ENCODE measurements at places on chromosomes 5 and 9.

DNA sequence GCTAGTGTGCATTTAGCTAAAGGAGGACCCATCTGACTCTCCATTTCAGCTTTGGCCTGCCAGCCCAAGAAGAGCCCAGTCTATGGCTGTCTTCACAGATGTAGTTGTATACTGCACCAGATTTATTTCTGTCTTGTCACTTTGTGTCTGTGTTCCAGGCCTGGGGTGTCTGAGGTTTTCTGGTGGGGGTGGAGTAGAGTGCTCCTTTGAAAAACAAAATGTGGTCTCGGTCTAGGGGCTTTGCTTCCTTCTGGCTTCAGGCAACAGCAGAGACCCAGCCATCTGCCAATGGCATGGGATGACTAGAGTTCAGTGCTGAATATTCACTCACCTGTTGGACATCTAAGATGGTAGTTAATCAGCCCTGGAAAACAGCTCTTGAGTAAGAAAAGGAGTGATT lies 10.9 kb downstream of the IGIP start:
- no peak for DNase-seq

DNA sequence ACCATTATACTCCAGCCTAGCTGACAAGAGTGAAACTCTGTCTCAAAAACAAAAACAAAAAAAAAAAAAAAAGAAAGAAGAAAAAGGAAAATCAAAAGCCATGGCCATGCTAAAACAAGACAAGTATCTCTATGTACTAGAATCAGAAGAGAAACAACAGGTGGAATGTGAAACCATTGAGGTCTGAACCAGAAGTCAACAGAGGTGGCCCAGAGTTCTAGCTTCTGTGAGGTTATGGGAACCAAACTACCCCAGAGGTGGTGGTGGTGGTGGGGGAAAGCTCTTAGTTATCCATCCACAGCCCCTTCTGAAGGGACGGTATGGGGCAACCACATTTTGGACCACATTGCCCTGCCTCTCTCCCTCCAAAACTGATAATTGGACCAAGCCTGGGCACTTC lies 59.5 kb upstream of the ZNF366 start:
- DNase-seq: no peak

DNA sequence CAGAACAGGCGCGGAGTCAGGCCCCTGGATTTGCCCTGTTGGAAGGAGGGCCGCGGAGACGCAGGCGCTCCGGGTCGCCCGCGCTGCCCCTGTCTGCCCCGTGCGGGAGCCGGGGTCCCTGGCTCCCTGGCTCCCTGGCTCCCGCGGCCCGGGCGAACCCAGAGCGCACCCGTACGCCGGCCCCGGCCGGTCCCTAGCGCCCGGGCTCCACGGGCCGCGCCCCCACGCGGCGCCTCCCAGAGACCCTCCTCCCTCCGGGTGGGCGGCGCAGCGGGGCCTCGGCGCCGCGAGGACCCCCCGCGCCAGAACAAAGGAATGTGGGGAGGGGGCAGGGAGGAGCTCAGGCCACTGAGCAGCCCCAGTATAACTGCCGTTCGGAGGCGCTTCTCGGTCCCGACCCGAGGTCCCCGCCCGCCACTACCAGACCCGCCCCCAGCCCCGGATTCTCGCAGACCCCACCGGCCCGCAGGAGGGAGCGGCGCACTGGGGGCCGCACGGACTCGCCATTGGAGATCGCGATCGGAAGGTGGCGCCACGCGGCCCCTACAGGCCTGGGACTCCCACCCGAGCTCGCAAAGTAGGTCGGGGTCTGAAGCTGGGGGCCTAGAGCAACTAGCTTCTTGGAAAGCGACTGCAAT lies 2.4 kb downstream of the NFIL3 start:
- no peak for DNase-seq

DNA sequence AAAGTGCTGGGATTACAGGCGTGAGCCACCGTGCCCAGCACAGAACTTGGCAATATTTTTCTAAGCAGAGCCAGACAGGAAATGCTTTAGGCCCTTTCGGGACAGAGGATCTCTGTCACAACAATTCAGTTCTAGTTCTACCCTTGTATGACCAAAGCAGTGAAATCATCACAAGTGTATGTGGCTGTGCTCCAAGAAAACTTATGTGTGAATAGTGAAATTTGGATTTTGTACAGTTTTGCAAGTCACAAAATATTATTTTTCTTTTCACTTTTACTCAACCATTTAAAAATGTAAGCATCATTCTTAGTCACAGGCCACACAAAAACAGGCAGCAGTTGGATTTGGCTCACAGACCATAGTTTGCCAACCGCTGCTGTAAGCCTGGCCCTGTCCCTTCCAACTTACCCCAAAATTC lies 20.4 kb upstream of the PRUNE2 start:
- no peak for DNase-seq

- DNase-seq: no peak
These were observed 7.1 kb downstream of the SNX18 start for GRCh38 chr5:54524704-54525103.
